ENCODE measurements at places on chromosomes 3 and 15.

DNA sequence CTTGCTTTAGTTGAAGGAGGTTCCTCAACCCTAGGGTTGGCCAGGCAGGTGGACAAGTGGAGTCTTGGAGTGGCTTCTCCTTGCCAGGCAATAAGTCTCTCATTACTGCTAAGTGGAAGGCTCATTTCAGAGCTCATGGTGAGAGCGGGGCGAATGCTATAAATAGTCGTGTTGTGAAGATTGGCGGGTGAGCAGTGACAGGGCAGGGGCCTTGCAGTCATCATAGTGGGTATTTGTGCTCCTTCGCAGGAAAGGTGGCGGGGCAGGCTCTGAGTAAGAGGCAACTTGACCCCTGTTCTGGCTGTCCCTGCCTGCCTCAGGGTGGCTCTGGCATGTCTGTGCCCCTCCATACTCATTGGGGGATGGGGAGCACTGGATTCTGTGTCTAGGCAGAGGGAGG, 8.7 kb upstream of the GRM2 start:
- DNase-seq: no peak

GRCh38 chr3:179565496-179565895, 2.8 kb downstream of the ACTL6A start:
- DNase-seq: no peak

DNA sequence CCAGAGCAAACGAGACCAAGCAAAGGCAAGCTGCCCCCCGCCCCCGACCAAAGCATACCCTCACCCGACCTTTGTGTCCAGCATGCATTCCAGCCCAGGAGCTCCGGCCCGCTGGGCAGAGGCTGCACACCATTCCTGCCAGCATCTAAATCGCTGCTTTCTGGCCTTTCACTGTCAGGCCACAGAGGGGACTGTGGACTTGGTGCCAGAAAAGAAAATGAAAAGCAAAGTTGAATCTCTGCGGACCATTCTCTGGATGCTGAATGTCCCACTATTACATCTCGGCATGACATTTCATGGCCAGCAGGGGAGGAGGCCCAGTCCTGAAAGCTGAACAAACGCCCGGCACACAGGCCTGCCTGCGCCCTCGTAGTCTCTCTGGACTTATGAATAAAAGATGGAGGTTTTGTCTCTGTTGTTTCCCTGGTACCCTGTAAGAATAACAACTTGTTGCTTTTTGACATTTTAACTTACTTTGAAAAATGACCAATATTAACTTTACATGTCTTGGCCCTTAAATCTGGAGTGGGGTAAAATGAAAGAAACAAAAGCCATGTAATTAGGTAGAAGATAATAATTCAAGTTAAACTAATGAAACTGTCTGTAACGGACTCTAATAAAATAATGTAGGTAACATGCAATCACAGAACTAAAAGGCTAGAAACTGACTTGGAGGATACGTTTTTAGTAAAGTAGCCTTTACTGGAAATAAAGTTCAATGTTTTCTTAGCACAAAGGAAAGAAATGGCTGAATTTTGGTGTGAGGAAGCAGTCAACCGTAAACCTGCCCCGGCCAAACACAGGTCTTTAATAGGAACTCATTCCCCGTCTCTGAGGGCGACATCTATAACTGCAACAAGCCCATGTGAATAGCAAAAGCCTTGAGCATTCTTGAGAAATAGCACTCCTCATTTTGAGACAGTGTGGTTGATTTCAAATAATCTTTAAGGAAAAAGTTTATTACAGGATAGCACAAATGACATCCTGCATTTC, 12.7 kb downstream of the IL17RD start:
- DNase-seq: no peak

DNA sequence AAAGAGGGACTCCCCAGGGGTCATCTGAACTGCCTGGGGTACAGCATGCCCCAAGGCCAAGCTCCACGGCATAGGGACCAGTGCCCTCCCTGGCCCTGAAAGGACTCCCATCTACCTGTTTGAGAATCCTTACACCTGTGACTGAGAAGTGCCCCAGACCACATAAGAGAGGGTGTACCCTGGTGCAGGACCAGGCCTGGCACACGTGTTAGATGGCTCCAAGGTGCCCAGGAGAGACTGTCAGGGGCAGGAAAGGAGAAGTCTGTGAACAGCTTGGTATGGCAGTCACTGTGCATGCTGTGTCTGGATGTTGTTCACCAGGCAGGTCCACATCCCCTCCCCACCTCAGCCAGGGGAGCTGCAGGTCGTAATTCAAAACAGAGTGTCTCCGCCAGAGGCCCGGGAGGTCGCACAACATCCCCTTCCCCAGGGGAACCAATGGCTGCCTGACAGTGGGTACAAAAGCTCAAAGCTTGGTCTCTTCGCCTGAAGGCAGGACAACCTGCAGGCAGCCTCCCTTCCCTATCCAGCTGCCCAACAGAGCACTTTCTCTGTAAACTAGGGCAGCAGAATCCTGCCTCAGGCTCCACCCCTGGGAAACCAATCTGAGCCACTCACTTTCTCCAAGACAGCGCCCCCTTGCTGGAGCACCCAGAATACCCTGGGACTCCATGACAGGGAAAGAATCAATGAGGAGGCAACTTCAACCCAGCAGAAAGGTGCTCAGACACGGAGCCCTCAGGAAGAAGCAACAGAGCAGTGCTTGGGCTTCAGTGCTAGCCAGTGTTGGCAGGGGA, 3.9 kb downstream of the NUP210 start:
- no peak for DNase-seq

GRCh38 chr15:39864116-39864515, 56.0 kb downstream of the GPR176 start:
- DNase-seq: no peak

- DNase-seq: peak; percentile 77
Measured at GRCh38 chr3:107522510-107523288, at the start of gene BBX. Gene BBX, plus strand, starts transcription at chr3:107522962. Its CDS starts 187,499 bp downstream, at chr3:107710461.

- DNase-seq: no peak
Measured at GRCh38 chr15:98358971-98359370, 289.4 kb upstream of the IGF1R start.

- no peak for DNase-seq
Measured at GRCh38 chr3:50472958-50473357, 30.5 kb downstream of the CACNA2D2 start.

Measured in stimulated activated CD4-positive, alpha-beta T cell treated with anti-CD3 and anti-CD28 coated beads, Interleukin-1b, Interleukin-23, amount 100 ng/mL, for 24 hours (primary cell).